ENCODE measurements at places on chromosomes 5 and 9.

DNA sequence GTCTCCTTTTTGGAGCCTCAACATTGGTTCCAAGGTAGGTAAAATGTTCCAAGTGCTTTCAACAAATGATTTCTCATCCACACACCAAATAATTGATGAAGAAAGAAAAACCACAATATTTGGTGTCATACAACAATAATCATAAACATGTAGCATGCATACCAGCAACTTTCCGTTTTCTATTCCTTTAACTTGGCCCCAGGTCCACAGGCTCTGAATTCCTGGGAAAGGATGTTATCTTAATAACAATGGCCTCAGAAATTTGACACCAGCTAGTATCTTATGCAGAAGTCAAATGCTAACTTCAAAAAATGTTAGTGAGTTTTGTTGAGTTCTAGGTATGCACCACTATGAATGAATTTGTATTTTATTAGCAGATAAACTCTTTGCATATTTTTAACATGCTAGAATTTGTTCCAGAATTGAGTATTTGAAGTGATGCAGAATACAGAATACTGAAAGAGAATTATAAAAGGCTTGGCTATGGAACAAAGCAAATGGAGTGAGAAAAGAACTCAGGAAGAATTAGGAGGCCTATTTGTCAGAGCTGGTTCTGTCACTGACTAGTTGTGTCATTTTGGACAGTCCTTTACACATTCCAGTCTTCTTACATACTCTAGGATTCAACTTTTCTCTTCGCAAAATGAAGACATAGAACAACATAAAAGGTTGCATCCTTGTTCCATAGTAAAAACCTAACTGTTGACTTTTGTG lies 435.3 kb upstream of the TNC start:
- DNase-seq = no peak

GRCh38 chr5:32840606-32841005 lies 129.5 kb downstream of the NPR3 start:
- DNase-seq = no peak

DNA sequence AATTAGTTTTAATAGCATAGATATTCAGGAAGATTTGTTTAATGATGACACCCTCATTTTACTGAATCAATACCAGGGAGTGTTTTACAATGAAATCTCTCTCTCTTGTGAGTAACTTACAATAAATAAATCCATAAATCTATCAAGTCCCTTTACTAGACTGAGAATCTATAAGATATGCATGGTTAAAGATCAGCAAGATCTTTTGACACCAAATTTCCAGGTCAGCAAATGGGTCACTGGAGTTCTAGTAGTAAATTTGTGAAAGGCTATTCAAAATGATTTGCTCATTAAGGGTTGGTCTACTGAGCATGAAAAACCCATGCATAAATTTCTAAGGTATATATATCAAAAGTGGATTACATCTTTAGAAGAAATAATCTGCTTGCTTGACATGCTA lies 512.1 kb upstream of the ITGA1 start:
- no peak for DNase-seq

- no peak for DNase-seq
Observed at GRCh38 chr5:100448111-100448528, 87.1 kb upstream of the FAM174A start.

GRCh38 chr9:88218726-88219125 lies 80.5 kb upstream of the SPATA31C2 start:
- no peak for DNase-seq

DNA sequence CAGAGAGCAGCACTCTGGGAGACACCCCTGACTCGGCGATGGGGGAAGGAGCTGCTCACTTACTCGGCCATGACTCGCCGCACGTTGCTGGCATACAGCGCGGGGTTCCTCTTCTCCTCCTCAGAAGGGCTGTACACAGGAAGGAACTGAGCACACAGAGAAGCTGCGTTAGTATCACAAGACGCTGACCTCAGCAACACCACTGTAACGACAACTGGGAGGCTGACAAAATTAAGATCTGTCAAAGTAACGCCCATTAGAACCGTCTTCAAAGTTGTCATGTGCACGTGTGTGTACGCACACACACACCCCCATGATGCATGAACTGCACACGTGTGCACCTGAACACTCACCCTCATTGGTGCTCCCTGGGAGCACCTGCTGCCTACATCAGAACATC lies 32.1 kb upstream of the SLC6A3 start:
- DNase-seq = no peak

DNA sequence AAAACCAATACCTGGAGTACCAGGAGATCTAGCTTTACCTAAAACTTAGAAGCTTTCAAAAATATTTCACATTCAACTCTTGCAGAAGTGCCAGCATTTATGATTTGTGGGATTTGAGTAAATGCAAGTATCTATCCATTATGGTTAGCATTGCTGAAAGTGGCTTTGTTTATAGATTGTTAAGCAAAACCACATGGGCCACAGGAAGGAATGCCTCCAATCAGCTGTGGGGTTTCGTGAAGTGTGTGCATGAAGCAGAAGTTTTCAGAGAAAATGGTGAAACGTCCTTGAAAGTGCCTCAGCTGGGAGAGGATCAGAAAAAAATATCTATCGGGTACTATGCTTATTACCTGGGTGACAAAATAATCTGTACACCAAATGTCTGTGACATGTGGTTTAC lies 4.2 kb downstream of the LECT2 start:
- no peak for DNase-seq

- DNase-seq = no peak
Observed at GRCh38 chr9:137486545-137487453, 27.7 kb upstream of the NSMF start.

DNA sequence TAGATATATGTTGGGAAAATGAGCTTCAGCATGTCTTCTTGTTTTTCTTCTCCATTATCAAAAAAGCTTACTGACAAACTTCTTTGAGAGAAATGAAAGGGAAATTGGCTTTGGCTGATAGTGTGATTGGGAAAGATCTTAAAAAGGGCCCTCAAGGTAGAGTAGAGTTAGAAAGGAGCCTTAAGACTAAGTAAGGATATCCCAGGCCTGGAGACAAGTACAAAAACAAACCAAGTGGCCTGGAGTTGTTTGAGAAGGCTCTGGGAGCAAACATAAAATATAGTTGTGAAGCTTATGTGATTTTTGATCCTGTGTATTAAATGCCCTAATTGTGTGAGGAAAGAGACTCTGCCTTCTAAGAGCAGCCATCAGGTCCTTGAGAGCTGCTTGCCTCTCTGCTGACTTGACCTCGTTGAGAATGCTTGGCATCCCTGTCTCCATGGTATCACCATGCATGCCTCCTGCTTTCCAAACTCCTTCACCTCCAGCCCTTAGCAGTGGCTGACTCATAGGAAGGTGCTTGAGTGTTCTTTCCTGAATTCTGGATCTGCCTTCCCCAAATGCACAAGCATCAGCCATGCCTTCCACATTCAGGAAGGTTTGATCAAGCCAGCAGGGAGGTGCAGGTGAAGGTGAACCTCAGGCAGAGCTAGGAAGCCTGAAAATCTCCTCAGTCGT lies 78.9 kb downstream of the SMARCA2 start:
- no peak for DNase-seq

DNA sequence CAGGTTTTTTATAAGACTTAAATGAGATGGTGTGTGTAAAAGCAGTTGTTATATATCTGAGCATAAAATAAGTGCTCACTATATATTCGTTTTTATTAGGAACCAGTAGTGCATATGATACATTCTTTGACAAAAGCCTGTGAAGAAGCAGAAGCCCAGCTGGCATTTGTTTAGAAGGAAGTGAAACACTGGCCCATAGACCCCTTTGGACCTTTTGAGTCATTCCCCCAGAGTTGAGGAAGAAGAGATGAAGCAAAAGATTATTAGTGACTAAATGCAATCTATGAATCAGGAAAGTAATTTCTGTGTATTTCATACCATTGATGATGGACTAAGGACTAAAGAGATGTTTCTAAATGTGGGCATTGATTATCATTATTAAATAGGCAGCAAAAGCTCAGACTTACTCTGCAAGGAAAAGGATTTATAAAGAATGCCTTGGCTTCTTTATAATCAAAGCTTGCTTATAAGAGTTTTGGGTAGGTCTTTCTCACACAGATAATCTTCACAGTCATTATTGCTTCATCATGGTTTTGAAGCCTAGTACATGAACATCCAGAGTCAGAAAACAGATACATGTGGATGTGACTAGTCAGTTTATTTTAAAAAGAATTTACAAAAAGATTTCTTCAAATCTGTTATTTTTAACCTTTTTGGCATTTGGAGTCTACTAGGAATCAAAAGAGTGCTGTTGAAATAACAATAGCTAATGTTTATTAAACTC lies 16.9 kb upstream of the FER start:
- DNase-seq = no peak

DNA sequence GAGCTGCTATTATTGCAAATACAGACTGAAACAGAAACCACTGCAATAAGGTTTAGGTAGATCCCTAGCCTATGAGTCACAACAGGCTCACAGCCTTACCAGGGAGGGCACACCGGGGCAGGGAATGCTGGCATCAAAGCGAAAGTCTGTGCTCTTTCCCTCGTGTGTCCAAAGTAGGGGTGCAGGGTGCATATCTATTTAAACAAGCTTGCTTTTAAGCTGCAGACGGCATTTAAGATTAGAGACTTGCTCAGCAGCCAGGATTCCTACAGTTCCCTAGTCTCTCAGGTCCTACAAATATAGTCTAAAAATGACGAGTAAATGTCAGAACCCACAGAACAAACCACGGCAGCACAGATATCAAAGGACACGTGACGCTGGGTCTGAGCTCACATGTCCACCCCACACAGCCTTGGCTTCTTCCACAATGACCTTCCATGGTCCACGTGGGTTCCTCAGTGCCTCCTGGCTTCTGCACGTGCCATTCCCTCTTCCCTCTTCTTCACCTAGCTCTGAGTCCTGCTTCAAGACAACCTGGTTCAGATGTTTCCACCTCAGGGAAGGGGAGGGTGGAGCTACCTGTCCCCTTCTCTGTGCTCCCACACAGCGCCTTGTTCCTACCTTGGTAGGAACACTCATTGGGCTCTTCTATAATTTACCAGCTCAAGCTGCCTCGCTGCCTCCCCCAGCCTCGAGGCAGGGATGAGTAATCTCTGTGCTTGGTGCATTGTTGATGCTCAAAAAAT lies 193.2 kb downstream of the MAPKAP1 start:
- no peak for DNase-seq

- no peak for DNase-seq
Observed at GRCh38 chr5:146797658-146798057, 80.9 kb downstream of the PPP2R2B start.

DNA sequence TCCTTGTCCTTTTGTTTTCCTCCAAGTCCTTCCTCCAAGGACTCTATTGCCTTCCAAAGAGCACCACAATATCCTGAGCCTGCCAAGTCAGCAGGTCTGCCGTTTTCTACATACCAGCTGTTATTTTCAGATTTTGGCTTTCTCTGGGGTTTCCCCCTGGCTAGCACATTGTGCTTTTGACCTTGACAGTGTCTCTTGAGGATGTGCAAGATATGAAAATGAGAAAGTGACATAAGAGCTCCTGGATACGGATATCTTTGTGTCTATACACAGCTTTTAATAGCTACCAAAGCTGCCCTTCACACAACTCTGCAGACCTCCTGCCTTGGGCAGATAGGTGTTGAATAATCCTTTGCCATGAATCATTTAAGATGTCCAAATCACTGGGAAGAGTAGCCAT lies 67.0 kb downstream of the HAPLN1 start:
- no peak for DNase-seq

DNA sequence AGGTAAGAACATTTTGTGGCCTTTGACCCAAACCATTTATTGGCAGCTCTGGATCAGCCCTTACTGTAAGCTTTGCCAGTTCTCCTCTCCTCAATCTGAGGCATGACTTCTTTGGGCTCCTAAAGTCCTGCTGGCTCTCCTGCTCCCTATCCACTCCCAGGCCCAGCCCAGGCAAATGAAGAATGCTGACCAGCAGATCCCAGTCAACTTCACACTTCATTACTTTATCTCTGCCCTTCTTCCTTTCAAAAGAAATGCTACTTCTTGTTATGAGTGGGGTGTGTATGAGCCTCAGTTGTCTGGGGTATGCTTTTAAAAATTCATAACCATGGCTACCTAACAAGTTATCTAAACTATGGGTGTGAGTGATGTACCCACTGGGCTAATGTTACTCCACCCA lies 479.6 kb downstream of the ACTL7B start:
- DNase-seq = no peak

Measured in SHP77 treated with DMSO at 0.1 percent for 48 hours (cell line).